SHP77 treated with DMSO at 0.1 percent for 48 hours (cell line): ENCODE measurements at places on chromosomes 4 and X.

- no peak for DNase-seq
Observed at GRCh38 chrX:112704187-112704586, 24.4 kb upstream of the LHFPL1 start.

DNA sequence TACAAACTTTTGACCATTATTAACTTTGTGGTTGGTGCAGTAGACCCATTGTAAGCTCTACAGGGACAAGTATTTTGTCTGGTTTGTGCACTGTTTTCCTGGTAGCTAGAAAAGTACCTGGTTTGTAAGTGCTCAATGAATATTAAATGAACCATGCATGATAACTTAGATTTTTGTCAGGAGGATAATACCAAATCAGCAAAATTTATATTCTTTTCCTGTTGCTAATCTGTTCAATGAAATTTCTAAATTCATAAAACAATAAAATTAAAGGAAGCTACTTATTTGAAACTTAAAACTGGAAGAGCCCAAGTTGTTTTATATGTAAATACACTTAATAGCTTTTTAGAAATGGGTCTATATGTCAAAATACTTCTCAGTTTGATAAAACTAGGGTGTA lies 17.6 kb downstream of the HSPA4L start:
- no peak for DNase-seq

GRCh38 chr4:125254106-125254505 lies 60.6 kb upstream of the FAT4 start:
- no peak for DNase-seq

- DNase-seq: no peak
Observed at GRCh38 chr4:79247695-79248394, 78.0 kb downstream of the NAA11 start.

DNA sequence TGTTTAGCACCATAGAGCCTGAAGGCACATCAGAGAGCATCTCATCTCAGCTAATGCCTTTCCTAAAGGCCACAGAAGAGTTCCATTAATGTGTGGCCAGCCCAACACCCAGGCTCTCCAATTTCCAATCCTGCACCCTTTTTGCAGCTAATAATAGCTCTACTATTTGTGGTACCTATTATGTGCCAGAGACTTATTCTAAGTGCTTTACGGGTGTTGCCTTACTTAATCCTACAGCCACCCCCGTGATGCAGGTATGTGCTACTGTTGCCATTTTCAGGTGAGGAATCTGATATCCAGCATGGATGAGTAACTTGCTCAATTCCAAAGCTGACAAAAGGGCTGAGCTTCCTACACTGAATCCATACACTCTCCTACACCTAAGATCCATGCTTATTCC lies 217.6 kb upstream of the GALNT7 start:
- DNase-seq: no peak

- DNase-seq: no peak
Observed at GRCh38 chr4:24024157-24024556, 134.3 kb upstream of the PPARGC1A start.

GRCh38 chr4:177264788-177265422 lies 44.8 kb upstream of the NEIL3 start:
- no peak for DNase-seq

DNA sequence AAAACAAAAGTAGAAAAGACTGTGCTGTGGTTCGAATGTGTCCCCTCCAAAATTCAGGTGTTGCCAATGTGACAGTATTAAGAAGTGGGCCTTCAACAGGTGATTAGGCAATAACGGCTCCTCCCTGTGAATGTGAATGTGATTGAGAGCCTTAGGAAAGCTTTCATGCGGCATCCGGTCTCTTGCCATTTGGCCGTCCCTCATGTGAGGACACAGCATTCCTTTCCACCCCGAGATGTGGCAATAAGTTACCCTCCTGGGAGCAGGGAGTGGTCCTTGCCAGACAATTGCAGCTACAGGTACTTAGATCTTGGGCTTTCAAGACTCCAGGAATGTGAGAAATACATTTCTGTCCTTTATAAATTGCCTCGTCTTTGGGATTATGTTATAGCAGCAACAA lies 129.3 kb downstream of the CPEB2 start:
- no peak for DNase-seq
